ENCODE measurements at places on chromosomes 16 and 17.

GRCh38 chr17:42399121-42399520 is 10.9 kb upstream of the STAT3 start:
- DNase-seq = no peak

GRCh38 chr17:28925912-28926365 is 23.1 kb upstream of the DHRS13 start:
- peak; percentile 80 for DNase-seq

GRCh38 chr17:21513012-21513570 is 136.9 kb downstream of the KCNJ12 start:
- peak; percentile 49 for DNase-seq

GRCh38 chr16:49542946-49543630 is 169.5 kb downstream of the C16orf78 start:
- DNase-seq = no peak

- DNase-seq = no peak
Observed at GRCh38 chr17:67403483-67403882, 26.4 kb downstream of the PITPNC1 start.

DNA sequence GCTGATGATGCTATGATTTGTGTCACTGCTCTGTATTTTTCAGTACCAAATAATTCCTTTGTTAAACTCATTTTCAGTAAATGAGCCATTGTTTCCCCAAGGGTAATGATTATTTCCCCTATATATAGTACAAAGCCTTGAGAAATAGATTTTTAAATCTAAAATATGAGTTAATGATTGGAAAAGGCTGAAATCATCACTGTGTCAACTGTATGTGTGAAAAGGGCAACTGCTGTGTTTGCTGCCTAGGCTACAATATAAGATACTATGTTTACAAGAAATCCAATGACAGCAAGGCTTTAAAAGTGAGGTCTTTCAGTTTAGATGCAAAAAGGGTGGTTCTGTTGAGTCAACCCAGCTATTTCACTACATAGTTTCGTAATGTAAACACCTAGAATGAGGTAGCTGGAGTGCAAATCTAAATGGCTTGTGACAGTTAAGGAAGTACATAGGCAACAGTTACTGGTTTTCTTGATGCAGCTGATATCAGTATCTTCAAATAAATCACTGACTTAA is 15.3 kb downstream of the NLK start:
- DNase-seq = peak; percentile 54

DNA sequence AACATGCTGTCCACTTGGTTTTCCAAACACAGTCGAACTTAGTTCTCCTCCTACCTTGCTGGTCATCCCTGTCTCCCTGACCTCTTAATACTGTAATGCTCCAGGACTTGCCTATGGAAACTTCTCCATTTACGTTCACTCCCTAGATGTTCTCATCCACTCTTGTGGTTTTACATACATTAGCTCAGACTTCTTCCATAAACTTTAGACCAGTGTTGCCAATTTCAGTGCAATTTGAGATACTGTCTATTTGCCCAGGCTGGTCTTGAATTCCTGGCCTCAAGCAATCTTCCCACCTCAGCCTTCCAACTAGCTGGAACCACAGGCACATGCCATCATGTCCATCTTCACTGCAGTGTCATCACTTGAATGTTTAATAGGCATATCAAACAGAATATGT is 1.5 kb downstream of the MATCAP1 start:
- no peak for DNase-seq

DNA sequence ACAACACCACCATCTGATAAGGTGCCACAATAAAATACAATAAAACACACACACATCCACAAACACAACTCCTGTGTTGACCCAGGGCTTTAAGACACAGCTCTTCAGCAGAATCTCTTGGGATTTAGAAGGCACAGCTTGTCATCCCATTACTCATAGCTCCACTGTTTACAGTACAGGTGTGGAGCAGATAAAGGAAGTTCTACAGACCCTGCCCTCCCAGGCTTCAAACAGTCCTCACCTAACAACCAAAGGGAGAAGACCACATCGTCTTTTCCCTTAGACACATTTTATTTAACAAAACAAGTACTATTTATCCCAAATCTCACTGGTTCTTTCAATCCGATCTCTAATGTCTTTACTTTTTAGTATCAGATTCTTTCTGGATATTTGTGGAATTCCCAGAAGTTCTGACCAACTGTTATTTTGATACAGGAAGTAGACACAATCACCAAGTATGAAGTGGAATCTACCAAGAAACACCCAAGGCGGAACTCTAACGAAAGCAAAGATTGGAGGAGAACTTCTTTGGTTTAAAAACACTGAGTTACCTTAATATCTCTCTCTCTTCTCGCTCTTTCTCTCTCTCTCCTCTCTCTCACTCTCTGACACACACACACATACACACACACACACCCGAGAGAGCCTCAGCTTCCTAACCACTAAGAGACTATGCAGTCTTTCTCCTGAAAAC is 46.1 kb downstream of the CYTH1 start:
- DNase-seq = no peak

DNA sequence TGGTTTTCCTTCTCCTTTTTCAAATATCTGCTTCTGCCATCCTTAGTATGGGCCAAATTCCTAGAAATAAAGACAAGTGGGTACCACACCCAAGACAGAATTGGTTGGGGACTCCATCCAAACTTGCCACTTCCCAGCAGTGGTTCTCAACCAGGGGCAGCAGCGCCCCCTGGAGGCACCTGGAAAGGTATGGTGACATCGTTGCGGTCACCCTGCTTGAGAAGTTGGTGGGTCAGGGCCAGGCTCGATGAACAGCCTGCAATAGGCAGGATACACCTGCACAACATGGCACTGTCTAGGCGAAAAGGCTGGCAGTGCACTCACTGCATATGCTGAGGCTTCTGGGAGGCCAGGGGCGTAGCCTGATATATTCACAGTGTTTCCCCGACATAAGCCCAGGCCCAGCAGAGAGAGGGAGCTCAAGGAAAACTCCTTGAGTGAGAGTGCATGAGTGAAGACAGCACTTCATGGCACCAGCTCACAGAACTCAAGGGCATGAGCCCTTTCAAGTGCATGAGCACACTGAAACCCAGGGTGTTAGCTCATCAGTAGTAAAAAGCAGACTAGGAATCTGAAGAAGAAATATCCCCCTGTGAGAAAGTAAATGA is 57.7 kb downstream of the CMC2 start:
- no peak for DNase-seq

GRCh38 chr16:81001330-81001729 is 5.4 kb downstream of the CMC2 start:
- DNase-seq = no peak

DNA sequence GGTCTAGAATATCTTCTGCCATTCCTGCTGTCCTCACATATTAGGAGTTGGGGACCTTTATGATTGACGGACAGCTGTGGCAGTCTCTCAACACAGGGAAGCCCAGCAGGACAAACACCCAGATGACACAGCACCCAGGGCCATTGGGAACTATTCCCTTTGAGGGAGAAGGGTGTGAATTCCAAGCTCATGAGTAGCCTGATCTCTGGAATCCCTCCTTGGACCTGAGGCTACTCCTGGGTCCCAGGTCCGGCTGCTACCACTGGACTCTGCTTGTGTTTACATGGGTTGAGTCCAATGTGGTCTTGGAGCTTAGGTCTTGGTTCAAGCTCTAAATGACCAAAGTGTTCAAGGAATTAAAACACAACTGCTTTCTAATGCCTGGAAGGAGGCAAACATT is 78.9 kb downstream of the SLC6A2 start:
- DNase-seq = no peak

- peak; percentile 63 for DNase-seq
Observed at GRCh38 chr16:58487566-58488351, 12.2 kb upstream of the NDRG4 start.

DNA sequence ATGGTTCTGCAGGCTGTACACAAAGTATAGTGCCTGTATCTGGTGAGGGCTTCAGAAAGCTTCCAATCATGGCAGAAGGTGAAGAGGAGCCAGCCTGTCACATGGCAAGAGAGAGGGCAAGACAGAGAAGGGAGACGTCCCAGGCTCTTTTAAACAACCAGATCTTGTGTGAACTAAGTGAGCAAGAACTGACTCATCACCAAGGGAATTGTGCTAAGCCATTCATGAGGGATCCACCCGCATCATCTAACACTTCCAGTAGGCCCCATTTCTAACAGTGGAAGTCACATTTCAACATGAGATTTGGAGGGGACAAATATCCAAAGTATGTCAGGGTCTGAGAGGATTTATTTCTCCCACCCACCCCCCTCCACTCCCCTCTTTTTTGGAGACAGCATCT is 56.2 kb upstream of the ELAC2 start:
- DNase-seq = no peak

- no peak for DNase-seq
Observed at GRCh38 chr17:57954397-57955182, 622 bp downstream of the CUEDC1 start.

DNA sequence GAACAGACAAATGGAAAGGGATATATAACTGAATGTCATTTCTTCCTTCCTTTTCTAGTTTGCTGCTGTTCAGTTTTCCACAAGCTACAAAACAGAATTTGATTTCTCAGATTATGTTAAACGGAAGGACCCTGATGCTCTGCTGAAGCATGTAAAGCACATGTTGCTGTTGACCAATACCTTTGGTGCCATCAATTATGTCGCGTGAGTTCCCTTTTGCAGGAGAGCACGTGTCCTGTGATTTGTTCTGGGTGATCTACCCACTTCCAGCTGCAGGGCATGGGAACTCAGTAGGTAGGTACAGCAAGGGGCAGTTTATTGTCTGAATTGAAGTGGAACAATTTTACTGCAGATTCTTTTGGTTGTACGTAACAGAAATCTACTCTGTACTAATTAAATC is 8.8 kb downstream of the ITGAL start:
- DNase-seq = no peak

DNA sequence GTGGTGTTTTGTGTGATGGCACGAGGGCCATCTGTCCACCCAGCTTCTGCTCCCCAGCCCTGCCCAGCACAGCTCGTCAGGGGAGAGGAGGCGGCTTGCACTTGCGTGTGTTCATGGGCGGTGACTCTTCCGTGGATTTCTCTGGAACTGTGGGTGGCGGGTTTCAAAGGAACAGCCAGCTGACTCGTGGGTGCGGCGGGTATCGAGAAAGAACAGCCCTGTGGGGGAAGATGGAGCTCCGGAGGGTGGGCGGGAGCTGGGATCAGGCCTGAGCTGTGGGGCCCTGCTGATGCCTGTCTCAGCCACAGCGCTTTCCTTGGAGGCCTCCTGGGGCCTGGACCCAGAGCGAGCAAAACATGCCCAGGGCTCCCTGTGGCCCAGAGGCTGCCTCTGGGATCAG is 13.2 kb downstream of the NAGPA start:
- DNase-seq = no peak

- no peak for DNase-seq
Observed at GRCh38 chr17:79131274-79131635, 56.6 kb downstream of the ENGASE start.

DNA sequence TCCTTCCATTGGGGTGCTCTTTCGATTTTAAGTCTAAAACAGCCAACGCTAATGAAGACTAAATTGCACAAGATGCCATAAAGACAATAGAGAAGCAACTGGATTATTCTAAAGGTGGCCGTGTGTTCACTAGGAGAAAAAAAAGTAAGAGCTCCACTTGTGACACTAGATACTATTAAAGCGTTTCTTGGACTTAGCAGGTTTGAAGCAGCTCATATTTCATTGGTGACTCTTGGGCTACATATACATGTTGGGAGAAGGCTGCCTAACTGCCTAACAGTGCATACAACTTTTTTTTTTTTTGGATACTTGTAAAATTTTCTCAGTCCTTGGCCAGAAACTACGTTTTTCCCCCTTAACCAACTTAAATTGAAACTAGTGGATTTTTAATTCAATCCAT is 111.8 kb upstream of the NOG start:
- DNase-seq = no peak

GRCh38 chr16:35585411-35585810 is 2126.0 kb downstream of the TP53TG3F start:
- DNase-seq = no peak

- no peak for DNase-seq
Observed at GRCh38 chr16:55809386-55809785, 23.5 kb downstream of the CES1 start.

- DNase-seq = no peak
Observed at GRCh38 chr16:766820-767640, 6.5 kb downstream of the MSLN start.

DNA sequence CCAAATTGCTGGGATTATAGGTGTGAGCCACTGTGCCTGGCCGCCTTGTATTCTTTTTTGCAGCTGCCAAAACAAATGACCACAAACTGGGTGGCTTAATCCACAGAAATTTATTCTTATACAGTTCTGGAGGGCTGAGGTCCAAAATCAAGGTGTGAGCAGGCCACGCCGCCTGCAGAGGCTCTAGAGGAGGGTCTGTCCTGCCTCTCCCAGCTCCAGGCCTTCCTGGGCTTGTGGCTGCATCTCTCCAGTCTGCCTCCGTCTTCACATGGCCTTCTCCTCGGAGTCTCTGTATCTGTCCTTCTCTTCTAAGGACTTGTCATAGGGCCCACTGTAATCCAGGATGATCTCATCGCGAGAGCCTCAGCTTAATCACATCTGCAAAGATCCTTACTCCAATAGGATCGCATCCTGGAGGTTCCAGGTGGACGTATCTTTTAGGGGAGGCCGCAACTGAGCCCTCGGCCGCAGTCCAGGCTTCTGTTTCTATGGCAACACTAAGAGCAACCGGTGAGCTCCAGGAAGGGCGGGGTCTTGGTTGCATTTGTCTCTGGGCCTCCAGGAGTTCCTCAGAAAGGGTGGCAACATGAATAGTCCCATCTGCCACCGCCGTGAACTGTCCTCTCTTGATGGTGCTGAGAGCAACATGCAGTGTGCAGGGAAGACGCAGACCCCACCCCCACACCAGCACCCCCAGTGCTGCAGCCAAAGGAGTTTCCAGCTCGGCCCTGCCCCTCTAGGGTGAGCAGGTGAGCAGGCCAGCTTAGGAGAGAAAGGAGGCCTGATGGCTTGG is 29.5 kb upstream of the CREBBP start:
- no peak for DNase-seq

DNA sequence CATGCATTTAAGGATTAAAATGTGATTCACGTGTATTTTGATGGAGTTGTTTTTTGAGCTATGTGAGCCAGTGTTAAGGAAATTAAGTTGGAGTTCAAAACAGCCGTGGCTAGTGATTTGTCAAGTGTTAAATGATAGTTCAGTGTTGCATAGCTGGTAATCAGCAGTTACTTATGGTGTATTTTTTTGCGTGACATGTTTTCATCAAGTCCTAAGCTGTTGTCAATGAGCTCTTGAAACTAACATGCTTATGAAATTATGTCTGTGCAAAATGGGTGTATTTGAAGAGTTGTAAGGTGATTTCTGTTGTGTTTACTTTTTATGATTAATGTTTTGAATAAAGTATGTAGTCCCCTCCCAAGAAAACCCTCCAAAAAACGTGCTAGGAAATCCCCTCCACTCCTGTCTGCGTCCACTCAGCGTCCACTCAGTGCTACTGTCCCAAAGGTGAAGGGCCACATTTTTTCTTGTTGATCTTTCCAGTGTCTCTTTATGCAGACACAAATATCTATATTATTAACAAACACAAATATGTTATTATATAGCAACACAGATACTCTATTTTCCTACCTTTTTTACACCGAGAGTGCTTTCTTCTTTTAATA is 30.0 kb downstream of the USP10 start:
- DNase-seq = no peak

GRCh38 chr17:62652251-62653001 is 25.0 kb downstream of the MRC2 start:
- peak; percentile 84 for DNase-seq

GRCh38 chr17:64231567-64232141 is 31.4 kb downstream of the TEX2 start:
- no peak for DNase-seq

GRCh38 chr16:62342216-62342615 is 306.0 kb upstream of the CDH8 start:
- no peak for DNase-seq

All from HL-60 (cell line).